ENCODE measurements at places on chromosomes 6 and 20.

DNA sequence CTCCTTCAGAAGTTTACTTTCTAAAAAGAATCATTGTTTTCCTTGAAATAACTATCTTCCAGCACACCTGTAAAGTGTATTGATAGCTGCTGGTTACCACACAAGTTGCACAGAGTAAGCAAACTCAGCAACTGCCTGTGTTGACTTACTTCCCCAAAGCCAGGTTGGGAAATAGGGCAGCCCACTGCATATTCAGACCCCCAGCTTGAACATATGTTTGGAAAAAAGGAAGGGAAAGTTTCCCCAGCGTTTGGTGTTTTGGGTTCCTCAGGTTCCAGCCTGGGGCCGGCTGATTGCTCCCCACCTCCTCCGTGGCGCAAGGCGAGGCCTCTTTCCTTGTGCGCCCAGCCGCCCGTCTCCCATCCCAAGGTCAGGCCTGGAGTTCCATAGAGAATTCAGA is 70.1 kb upstream of the QKI start:
- no peak for DNase-seq

GRCh38 chr20:8646716-8647115 is 422.2 kb upstream of the PLCB4 start:
- no peak for DNase-seq

GRCh38 chr20:40960521-40960956 is 68.1 kb upstream of the TOP1 start:
- no peak for DNase-seq

- DNase-seq, result no peak
These were observed 148.3 kb downstream of the SMOC2 start for GRCh38 chr6:168589275-168589674.

DNA sequence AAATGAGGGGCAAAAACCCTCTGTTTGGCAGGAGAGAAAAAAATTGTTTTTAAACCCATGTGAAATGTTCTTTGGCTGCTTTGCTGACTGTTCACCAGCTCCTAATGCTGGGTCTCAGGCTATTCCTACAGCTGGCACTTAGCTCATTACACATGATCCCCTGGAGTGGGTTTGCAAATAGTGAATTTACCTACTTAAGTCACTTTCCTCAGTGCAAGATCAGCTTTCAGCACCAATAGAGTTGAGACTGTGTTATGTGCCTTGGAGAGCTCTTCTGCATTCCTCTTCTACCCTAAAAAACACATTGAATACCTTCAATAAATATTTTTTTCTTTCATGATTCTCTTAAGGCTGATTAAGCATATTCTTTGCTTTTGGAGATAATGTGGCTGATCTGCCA is 58.4 kb upstream of the PRDM1 start:
- DNase-seq, result no peak

DNA sequence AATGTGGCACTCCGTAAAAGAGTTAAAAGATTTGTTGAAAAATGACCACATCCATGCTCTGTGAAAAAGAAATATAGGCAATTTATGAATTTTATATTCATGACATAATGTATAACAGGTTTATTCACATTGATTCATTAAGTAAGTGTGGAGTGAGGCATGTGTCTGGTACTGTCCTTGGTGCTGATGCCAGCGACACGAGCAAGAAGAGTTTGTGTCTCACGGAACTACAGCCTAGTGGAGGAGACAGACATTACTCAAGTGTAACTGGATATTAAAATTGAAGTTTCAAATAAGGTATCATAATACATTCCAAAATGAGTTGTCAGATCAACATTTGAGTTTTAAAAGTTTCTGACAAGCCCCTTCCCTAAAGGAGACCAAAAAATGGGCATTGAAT is 158.2 kb upstream of the PRND start:
- no peak for DNase-seq

DNA sequence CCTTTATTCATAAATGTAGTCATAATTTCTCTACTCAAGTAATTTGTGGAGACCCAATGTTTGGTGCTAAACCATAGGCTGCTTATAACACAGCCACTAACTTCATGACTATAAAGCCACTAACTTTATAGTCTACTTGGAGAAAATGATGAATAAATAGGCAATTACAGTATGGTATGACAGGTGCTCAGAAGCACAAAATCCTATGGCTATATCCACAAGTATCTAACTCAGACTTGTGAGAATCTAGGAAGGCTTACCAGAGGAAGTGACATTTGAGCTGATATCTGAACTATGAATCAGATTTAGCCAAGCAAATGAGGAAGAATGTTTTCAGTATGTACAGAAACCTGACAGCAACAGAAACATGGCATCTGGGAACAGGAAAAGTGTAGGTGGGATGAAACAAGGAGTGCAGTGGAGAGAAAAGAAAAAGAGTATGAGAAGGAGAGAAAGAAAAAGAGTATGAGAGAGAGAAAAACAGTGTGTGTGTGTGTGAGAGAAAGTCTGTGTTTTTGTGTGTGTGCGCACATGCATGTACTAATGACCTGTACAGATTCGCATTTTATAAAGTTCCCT is 59.9 kb downstream of the REV3L start:
- DNase-seq, result no peak

DNA sequence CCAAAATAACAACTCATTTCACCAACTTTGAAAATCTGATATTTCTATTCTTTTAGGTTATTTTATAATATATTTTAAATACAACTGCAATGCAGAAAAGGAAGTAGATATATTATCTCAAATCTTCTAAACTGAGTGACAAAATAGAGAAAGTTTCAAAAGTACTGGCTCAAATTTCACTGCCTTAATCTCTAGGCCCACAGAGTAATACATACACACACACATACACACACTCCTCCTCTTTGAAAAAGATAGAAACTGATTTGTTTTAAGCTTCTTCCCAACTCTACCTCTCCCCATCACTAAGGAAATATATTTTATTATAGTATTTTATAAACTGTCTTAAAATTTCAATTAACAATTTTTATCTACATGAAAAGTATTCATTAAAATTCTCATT is 36.2 kb downstream of the ARHGAP18 start:
- DNase-seq, result no peak

GRCh38 chr6:108564178-108564577 is 3.5 kb downstream of the FOXO3 start:
- no peak for DNase-seq

GRCh38 chr6:132590362-132590761 is 821 bp upstream of the TAAR5 start:
- no peak for DNase-seq

- DNase-seq, result peak; percentile 59
These were observed 34.6 kb upstream of the NKX2-2 start for GRCh38 chr20:21548390-21549035.

GRCh38 chr6:108875161-108875555 is 26.9 kb downstream of the ARMC2 start:
- DNase-seq, result no peak

GRCh38 chr6:4322846-4323309 is 187.5 kb upstream of the ECI2 start:
- DNase-seq, result no peak

GRCh38 chr20:8078528-8078914 is 53.5 kb upstream of the PLCB1 start:
- no peak for DNase-seq

- no peak for DNase-seq
These were observed 135.0 kb upstream of the SGK1 start for GRCh38 chr6:134452906-134453305.

- no peak for DNase-seq
These were observed 30.4 kb downstream of the NTSR1 start for GRCh38 chr20:62739067-62739466.

- DNase-seq, result no peak
These were observed 450.8 kb upstream of the SOX4 start for GRCh38 chr6:21142741-21143140.

DNA sequence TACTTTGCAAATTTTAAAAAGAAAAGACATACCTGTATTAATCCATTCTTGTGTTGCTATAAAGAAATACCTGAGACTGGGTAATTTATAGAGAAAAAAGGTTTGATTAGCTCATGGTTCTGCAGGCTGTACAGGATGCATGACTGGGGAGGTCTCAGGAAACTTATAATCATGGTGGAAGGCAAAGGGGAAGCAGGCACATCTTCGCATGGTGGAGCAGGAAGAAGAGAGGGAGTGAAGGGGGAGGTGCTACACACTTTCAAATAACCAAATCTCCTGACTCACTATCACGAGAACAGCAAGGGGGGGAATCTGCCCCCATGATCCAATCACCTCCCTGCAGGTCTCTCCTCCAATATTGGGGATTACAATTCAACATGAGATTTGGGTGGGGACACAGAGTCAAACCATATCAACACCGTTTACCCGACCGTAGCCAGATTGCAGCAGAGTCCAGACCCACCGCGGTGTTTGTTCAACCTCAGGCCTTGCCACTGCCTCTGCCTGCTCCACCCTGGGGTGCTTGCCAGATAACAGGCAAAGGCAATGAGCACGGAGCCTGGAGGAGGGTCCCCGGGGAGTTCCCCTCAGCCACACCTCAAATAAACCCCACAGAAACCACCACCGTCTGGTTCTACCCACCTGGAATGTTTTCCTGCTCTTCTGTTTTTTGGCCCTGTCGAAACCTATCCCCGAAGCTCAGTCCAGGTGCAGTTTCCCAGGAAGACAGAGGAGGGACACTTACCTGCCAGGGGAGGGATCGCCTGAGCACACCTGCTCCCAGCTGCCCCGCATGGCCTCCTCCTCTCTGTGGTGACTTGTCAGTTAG is 142.2 kb upstream of the AFDN start:
- DNase-seq, result no peak

GRCh38 chr6:158207422-158207788 is 39.3 kb downstream of the GTF2H5 start:
- no peak for DNase-seq

- no peak for DNase-seq
These were observed 135.1 kb upstream of the COL21A1 start for GRCh38 chr6:56382416-56382940.

GRCh38 chr6:162251257-162251656 is 476.3 kb downstream of the PRKN start:
- DNase-seq, result no peak

DNA sequence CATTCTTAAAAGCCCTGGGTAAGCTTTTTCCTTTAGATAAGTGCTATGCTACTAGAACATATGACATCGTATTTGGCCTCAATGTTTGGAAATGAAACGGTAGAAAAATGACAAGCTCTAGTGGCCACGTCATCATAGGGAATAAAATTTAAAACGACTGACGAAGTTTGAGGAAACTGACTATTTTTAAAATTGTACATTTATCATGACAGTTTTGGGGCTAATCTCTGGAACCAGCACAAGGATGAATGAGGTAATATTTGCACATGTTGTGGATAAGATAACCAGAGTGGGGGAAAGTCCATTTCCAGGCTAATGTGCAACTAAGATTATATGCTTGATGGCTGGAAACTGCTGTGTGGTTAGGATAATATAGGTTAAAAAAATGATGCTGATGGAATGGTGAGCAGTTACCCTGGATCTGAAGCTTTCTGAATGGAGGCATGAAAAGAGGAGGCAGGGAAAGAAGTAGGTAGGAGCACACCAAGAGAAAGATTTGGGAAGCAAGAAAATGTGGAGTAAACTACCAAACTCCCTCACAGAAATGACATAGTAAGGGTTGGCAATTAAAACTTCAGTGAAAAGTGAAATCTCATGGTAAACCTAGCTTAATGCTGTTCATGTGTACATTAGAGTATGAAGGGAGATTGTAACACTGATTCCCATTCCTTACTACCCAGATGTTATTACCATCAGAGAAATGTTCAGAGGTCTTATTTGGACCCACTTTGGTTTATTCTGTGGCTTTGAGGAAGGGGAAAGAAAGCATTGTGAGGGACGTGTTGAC is 42.7 kb upstream of the CEP162 start:
- DNase-seq, result no peak

DNA sequence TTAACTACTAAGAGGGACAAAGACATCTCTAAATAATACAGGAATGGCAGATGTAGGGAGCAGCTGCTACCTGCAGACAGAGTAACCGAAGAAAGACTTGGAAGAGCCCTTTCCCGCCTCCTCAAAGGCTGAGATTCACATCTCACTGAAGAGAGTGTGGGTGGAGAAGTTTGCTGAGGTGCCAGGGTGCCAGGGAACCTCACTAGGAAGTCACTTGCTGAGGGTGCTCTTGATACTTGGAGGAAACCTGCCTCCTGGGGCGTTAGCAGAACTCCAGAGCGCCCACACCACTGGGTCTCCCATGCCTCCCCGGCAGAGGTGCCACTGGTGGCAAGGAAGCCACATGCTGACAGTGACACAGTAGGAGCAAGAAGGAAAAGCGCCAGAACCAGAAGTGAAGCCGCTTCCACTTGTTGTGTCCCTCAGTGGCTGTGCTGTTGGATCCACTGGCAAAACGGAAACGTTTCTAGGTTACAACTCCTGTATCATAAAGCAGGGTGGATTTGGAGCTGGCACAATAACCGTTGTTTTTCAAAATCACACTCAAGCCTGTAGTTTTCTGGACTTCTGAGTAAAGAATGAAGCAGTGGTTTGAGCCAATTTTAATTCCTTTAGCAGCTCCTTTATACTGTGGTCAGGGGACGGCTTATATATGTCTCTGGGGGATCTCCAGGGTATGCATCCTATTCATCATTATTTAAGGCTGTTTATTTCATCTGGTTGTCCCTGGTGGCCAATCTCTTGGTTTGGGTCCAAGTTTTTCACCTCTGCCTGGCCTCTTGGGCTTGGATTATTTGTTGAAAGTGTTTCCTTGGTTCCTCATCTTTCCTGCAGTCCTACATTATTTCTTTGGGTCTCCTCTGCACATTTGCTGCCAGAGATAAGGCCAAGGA is 64.5 kb downstream of the CDC5L start:
- no peak for DNase-seq

DNA sequence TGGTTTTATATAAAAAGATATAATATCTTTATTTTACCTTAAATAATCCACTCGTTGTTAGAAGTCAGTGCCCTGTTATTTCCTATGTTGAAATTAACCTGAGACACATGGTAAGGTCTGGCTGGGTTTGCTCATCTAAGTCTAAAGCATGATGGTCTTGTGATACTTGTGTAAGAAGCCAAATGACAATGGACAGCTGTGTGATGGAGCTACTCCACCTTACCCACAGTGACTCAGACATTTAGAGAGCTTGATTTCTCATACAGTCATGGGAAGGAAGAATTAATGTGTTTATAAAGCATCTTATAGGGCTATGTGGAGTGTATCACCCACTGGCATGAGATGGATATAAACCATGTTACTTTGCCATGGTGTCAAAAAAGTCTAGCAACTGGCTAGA is 11.7 kb downstream of the CTCFL start:
- DNase-seq, result no peak

GRCh38 chr6:104281370-104281769 is 578.3 kb downstream of the HACE1 start:
- no peak for DNase-seq

- no peak for DNase-seq
These were observed 5.2 kb downstream of the PRELID3B start for GRCh38 chr20:59037386-59037785.

- DNase-seq, result no peak
These were observed 66.1 kb upstream of the MLN start for GRCh38 chr6:33869826-33870423.

DNA sequence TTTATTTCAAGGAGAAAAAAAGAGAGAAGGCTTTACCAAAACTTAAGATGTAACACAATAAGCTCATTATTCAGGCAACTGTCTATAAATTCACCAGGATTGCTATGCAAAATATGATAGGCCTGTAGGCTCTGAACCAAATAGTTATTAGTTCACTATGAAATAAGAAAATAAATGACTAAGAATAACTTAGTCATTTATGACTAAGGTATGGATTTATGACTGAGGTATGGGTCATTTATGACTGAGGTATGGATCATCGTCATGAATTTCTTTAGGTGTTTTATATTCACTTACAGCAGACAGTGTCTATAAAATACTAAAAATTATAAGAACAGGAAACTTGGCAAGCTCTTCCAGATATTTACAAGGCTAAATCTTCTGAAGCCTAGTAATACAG is 52.1 kb upstream of the SNX9 start:
- DNase-seq, result no peak

All from NCI-H1436 (cell line).